Activated T-helper 2 cell treated with anti-CD3 and anti-CD28 coated beads, Interferon-gamma antibody, Interleukin-2, Interleukin-4, amounts not matched to agents 10 μg/mL and 5 μg/mL and 100 μg/mL, durations not matched to agents 14 hours and 24 hours and 36 hours (primary cell): ENCODE measurements at places on chromosomes 16 and 17. TPM values are rescaled to one million over a fixed set of nuclear protein-coding genes. Genes with fewer than 3 reads are reported as not detected.

Gene CDH5
- not detected in 2 replicates for total RNA-seq

Gene CCL16
- total RNA-seq = not detected in 2 replicates

Gene CMTM2
- 0.30 and 0.53 TPM in 2 replicates for total RNA-seq

Gene ANKS4B
- not detected in 2 replicates for total RNA-seq

Gene OTOP2
- total RNA-seq = not detected in 2 replicates

Gene DCTPP1
- 127 and 128 TPM in 2 replicates for total RNA-seq

Gene TBC1D3G
- total RNA-seq = not detected in 2 replicates

Gene HGS
- 130 and 134 TPM in 2 replicates for total RNA-seq

Gene FKBP10
- total RNA-seq = 1.3 and 1.4 TPM in 2 replicates

Gene FN3KRP
- total RNA-seq = 39.6 and 42.3 TPM in 2 replicates

Gene SHISA9
- total RNA-seq = not detected in 2 replicates

Gene HOXB6
- 0.52 and 0.62 TPM in 2 replicates for total RNA-seq

- DNase-seq = no peak
These were observed 15.9 kb downstream of the CHAD start for GRCh38 chr17:50452630-50453300.

DNA sequence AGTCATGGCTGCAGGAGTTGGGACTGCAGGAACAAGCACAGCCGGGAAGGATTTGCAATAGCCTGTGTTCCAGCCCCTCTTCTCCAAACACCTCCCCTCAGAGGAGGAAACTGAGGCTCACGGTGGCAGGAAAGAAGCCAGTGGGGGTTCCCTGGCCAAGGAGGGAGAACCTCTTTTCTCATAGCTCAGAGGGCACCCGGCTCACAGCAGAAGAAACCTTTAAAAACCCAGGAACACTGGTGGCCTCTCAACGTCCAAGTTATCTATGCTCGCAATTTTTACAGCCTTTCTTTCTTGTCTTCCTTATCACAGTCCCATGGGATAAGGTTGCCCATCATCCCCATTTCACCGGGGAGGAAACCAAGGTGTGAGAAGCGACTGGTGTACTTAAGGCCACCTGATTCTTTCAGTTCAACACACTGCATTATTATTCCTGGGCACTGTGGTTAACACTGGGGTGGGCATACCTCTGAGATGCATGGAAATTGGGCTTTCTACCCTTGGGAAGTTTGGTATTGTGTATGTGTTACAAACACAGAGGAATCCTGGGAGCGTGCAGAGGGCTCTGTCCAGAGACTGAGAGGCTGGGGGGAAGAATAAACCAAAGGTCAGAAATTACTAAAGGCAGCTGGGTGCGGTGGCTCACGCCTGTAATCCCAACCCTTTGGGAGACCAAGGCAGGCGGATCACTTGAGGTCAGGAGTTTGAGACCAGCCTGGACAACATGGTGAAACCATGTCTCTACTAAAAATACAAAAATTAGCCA lies 791 bp upstream of the ZNF629 start:
- DNase-seq = no peak

GRCh38 chr17:81026266-81027036 lies 8.5 kb upstream of the BAIAP2 start:
- no peak for DNase-seq

DNA sequence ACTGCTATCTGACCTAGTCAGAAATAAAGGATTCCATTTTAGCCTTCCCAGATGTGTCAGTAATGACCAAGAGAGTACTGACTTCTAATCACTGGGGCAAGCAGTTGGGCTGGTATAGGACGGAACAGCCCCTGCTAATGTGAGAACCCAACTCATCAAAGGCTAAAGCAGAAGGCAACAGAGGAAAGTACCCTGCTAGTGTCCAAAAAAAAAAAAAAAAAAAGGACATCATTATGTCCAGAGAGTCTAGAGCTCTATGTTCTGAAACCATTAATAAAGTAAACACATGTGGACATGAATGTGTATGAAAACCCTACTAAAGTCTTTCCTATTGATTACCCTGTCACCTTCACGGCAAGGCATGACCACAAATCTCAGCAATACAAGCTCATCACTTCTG lies 85.0 kb downstream of the CYTH1 start:
- DNase-seq = no peak

DNA sequence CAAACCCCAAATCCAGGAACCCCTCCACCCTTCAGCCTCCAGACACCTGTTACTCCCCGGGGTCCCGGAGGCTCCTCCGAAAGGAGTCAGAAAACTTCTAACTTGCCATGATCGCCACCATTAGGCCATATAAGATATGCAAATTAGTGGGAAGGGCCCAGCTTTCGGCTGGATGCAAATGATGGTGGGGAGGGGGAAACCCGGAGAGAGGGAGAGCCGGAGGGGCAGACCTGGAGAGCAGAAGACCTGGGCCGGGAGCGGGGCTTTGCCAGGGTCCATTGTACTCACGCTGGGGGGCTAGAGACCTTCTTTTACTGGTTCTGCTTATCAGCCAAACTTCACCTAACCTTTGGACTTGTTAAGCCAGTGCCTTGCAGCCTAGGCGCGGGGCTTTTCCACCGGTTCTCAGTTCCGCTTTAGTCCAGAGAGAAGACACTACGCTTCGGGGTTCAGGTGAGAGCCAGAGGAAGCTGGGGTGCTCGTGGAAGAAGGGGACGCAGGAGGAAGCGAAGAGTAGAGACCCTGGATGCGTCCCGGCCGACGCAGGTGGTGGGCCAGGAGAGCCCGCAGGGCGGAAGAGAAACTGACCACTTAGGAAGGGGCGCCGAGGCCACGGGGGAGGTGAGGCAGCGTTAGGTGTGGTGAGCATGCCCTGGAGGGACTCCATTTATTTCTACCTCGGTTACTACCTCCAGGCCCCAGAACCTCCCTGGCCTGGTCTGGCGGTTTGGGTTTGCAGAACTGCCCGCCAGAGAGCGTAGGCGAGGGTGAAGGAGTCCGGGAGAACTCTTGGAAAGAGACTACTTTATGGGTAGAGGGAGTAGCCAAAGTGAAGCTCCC lies at the start of gene HNF1B:
TSS of gene HNF1B (minus strand) at position 99 of the 840 bp plus-strand sequence. CDS start 175 bp downstream, outside the sequence.
- DNase-seq = no peak

DNA sequence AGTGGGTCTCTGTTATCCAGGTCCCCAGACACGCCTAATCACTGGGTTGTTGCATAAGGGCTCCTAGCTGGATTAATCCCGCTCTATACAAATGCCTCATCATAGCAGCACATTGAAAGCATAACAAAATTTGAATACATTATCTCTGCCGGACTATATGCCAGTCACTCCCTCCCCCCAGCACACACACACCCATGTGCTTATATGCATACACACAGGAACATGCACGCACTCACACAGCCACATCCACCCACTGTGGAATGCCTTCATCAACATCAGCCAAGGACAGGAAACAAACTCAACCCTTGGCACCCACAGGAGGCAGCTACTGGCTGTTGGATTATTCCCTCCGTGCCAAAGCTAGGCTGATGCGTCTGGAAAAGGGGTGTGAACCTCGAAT lies 3.5 kb upstream of the CDH13 start:
- no peak for DNase-seq

- no peak for DNase-seq
These were observed 25.5 kb upstream of the TBX4 start for GRCh38 chr17:61426482-61427304.

- no peak for DNase-seq
These were observed 1.3 kb upstream of the TRIM65 start for GRCh38 chr17:75898065-75898464.

GRCh38 chr17:82863941-82864712 lies 24.3 kb upstream of the ZNF750 start:
- DNase-seq = peak; percentile 89

GRCh38 chr17:75873587-75874322 lies 4.6 kb downstream of the TRIM47 start:
- no peak for DNase-seq

DNA sequence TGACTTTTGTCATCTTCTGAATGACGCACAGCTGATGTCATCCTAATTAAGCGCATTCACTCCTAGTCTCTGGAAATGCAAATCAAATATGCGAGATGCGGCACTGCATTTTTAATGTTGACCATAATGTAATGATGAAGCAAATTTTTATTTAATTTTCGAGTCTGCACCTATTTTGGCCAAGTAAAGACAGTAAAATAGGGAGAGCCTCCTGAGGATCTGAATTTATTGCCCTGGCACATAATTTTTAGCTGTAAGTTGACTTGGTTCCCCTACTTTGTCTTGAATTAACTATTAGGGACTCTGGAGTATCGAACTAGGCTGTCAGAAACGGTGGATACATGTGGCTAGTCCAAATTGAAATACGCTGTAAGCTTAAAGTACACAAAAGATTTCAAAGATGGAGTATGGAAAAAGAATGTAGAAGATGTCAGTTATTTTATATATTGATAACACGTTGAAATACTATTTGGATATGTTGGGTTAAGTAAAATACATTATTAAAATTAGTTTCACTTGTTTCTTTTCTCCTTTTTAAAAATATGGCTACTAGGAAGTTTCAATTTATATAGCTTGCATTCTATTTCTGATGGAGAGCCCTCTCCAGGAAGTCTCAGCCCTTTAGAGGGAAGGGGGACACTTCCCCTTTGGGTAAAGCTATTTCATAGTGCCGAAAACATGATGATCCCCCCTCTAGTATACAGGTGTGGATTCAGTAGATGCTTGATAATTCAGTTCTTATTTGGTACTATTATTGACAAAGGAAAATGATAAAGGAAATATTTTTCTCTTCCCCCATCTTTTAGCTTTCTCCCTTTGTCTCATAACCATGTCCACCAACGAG lies 991 bp downstream of the KPNA2 start:
- no peak for DNase-seq

DNA sequence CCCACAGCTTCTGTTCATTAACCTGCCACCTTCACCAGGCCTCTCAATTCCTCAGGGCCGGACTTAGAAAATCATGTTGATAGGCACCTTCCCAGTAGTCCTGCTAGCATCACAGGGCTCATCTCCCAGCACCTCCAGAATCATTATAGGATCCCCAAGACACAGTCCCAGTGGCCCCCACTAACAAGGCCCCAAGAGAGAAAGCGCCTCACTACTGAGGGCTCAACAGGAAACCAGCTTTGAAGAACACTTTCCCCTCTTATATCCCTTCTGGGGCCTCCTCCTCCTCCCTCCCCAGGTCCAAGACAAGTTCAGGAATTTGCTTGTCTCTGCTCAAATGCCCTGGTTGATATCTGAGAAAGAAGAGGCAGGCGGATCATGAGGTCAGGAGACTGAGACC lies at the start of gene OR3A3:
TSS of gene OR3A3 (plus strand) at position 301 of the 400 bp plus-strand sequence.
- DNase-seq = no peak

- DNase-seq = no peak
These were observed 55.3 kb downstream of the SKAP1 start for GRCh38 chr17:48374650-48375230.

GRCh38 chr16:81313701-81314602 lies 810 bp upstream of the GAN start:
- no peak for DNase-seq

GRCh38 chr16:56362057-56362655 lies 63.2 kb downstream of the AMFR start:
- DNase-seq = no peak

DNA sequence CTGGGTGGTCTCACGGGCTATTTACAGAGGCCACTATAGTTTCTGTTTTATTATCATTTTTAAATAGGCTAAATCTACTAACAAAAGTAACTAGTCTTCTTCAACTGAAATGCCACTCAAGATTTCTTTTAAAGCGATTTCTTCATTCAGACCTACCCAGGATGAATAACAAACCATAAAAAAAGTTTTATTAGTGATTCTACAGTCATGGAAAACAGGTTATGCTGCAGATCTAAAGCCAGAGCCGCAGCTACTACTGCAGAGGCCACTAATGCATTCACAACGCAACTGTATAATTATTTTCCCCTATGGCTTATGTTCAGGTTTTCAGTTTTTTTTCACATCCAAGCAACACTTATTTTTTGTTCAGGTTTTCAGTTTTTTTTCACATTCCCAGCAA lies 136.2 kb upstream of the AXIN2 start:
- no peak for DNase-seq

- DNase-seq = no peak
These were observed 10.2 kb downstream of the HOXB1 start for GRCh38 chr17:48520631-48521079.

- DNase-seq = no peak
These were observed 24.1 kb upstream of the SPNS3 start for GRCh38 chr17:4409659-4410058.

GRCh38 chr17:77308861-77309726 lies 168.3 kb downstream of the SEC14L1 start:
- no peak for DNase-seq

DNA sequence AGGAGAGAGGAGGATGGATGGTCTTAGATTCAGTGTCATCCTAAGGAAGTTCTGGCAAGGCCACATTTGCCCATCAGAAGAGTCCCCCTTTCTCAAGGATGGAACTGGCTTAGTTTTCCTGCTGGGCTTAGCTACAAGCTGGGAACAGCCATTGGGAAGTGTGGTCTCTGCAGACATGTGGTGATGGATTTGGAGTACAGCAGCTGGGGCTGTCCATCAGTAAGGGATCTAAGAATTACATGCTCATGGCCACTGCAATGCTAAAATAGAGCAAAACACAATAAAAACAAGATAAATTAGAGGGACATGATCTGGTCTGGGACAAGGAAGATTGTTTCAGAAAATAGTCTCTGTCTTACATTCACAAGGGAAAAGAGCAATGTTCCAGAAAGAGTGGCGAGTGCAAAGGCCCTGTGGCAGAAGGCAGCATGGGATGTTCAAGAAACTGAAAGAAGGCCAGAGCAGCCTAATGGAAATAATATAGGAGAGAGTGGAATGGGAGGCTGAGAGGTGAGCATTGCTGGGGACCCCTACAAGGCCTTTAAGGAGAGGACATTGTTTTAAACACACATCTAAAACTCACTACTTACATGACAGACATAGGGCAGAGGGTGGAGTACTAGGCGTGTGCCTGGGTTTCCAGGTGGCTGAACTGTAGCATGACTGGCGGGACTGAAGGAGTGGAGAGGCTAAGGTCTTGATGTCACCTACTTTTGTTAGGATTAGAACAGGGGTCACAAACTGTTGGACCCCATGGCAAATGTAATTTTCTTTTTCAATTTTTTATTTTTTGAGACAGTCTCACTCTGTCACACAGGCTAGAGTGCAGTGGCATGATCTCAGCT lies 17.0 kb upstream of the TOX3 start:
- no peak for DNase-seq

GRCh38 chr17:34736611-34737010 lies 157.2 kb downstream of the TMEM132E start:
- DNase-seq = no peak

GRCh38 chr17:16653367-16654041 lies at the start of gene ZNF624:
ZNF624 (minus strand) TSS chr17:16653850.
- peak; percentile 82 for DNase-seq

DNA sequence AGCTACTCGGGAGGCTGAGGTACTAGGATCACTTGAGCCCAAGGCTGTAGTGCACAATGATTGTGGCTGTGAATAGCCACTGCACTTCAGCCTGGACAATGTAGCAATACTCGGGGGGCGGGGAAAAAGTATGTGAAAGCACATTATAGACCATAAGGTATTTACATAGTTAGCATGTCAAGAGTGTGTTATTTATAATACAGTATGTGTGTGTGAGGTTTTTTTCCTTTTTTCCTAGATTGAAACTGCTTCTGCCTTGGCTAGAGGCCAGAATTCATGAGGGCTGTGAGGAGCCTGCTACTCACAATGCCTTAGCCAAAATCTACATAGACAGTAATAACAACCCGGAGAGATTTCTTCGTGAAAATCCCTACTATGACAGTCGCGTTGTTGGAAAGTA lies 30.5 kb downstream of the PTRH2 start:
- DNase-seq = no peak
